Activated CD4-positive, alpha-beta memory T cell treated with anti-CD3 and anti-CD28 coated beads for 36 hours (primary cell): ENCODE measurements at places on chromosomes 12 and 14.

DNA sequence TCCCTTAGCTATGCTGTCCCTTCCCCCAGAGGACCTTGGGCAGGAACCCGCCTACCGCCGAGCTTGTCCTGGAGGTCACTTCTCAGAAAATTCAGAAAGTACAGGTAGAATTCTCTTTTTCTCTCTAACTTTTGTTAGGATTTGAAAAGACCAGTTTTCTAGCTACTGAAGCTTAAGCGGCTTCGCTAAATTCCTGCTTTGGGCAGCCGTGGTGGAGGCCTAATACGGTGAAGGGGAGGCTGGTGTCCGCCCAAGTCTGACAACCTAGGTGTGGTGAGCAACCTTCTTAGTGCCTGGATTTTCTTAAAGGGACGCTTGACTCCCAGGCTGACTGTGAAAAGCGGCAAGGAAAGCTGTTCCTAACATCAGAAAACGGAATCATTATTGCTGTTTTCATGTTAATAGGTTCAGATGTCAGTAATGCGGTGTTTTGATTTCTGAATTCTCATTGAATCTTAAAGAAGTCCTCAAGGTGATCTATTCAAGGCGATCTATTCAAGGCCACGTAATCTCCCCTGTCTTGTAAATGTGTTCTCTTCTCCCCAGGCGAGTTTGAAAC, 835 bp downstream of the FGD4 start:
- DNase-seq, result no peak

DNA sequence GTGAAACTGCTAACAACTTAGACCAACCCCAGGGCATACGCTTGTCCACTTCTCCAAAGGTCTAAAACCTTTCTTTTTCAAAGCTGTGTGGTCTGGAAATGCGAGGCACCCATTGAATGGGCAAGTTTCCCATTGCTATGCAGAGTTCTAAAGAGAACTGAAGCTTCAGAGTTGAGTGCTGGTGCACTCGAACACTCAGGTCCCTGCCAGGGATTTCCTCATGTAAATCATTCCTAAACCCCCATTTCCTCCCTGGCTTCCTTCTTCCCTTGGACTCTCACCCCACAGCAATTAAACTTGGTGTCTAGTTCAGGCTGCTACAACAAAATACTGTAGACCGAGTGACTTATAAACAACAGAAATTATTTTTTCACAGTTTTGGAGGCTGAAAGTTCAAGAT, 2.2 kb upstream of the PXN start:
- no peak for DNase-seq

DNA sequence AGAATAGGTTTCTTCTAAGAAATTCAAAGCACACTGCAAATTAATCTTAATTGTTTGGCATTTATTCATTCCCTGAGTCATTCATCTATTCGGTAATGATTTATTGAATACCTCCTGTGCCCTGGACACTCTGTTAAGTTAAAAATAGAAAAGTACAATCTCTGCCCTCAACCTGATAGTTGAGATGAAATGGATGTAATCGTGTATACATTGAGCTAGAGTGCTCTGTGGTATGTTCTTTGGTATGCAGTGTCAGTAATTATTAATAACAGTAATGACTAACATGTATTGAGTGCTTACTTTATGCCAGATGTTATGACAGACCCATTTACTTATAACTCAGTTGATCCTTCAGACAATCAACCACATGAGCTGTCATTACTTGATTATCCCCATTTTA, 47.6 kb downstream of the UTP20 start:
- no peak for DNase-seq

DNA sequence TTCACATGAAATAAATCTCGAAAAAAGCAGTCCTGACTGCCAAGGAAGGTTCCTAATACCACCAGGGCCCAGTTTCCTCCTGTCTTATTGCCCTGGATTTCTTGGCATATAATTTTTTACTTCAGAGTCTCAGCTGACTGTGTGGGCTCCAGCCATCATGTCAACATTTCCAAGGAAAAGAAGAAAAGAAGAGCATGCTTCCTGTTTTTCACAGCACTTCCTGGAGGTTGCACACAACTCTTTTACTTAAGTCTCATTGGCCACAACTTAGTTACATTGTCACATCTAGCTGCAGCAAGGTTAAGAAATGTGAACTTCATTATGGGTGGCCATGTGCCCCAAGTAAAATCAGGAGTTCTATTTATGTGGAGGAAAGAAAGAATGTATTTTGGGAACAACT, 24.3 kb downstream of the DACT1 start:
- DNase-seq, result no peak

DNA sequence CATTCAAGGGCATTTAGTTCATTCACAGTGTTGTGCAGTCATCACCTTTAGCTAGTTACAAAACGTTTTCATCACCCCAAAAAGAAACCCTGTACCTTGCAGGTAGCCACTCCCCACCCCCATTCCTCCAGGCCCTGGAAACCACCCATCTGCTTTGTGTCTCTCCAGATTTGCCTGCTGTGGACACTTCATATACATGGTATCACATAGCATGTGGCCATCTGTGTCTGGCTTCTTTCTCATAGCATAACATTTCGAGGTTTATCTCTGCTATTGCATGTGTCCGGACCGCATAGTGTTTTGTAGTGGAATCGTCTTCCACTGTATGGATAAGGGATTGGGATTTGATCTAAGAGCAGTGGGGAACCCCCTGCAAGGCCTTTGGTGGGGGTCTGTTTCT, 143.1 kb downstream of the AACS start:
- DNase-seq, result no peak

DNA sequence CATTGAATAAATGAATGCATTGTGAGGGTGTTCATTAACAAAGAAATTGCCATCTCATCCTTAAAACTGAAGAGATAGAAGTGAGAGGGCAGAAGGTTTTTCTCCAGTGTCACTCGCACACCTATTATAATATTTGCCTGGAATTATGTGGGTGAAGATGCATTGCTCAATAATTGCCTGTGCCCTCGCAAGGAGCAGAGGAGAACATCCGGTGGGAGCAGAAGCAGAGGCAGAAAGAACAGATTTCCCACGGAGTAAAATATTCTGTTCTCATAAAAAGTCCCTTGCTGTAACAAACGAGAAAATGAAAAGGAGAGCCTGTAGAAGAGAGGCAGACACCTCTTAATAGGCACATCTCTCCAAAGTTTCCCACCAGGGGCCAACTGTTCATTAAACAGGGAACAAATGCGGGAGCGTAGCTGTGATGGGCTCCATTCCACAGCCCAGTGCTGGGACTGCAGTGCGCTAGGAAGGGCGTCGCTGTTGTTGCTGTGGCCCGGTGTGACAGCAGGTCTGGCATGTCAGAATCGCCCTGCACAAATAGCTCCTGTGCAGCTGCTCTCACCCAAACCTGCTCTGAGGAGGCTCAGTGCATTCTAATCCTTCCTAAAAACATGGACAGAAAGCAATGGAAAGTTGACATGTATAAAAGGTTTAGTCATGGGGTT, 359.8 kb downstream of the APAF1 start:
- no peak for DNase-seq

GRCh38 chr12:128637642-128638606, 185.8 kb downstream of the SLC15A4 start:
- no peak for DNase-seq

- DNase-seq, result no peak
Observed at GRCh38 chr12:120698665-120699064, 11.6 kb upstream of the UNC119B start.

GRCh38 chr12:117279606-117280005, 81.8 kb downstream of the NOS1 start:
- no peak for DNase-seq

GRCh38 chr12:8852119-8852518, 29.7 kb downstream of the A2ML1 start:
- no peak for DNase-seq

DNA sequence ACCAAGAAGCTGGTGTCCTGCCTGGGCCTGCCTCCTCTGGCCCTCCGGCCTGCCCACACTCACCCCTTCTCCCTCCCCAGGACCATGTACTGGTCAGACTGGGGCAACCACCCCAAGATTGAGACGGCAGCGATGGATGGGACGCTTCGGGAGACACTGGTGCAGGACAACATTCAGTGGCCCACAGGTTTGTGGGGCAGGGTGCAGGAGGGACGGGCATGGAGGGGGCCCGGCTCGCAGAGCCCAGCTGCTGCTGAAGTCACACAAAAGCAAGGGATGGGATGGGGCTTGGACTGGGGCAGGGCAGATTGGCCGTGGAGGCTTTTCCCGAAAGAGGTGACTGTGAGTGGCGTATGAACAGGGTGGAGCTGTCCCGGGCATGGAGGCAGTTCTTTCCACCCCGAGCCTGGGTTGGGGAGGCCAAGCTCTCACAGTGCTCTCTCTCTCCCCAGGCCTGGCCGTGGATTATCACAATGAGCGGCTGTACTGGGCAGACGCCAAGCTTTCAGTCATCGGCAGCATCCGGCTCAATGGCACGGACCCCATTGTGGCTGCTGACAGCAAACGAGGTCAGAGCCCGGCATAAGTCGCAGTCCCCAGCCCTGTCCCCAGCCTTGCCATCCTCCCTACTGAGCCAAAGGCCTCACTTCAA, 7.8 kb upstream of the NXPH4 start:
- DNase-seq, result no peak

GRCh38 chr12:121806009-121806545, 2.3 kb downstream of the SETD1B start:
- no peak for DNase-seq

GRCh38 chr12:102197789-102198188, at the start of gene PMCH:
PMCH (minus strand) TSS chr12:102197833; CDS start chr12:102197770, 63 bp downstream.
- no peak for DNase-seq

DNA sequence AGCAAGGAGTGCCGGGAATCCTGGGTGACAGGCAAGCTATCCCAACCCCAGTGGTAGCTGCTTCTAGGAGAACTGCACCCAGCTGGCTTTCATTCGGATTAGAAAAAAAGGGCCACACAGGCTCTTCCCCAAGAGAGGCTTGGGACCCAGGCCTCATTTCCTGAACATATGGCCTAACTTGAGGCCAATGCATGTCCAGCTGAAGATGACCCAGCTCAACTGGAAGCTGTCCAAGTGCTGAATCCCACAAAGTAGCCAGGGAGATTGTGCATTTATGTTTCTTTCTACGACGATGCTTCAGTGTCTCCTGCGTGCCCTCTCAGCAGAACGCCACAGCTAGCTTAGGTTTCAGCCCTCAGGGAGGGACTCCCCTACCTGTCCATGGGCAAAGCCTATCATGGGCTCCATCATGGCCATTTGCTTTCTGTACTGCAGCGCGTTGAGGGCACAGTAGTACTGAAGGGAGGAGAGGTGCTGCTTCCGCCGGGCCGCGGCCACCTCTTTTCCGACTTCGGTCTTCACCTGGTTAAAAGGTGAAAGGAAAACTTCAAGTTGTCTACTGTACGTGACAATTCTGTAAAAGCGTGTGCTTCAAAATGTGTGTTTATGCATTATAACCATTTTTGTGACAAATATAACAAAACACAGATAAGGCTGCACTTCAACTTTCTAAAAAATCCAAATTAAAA, 29.1 kb downstream of the APPL2 start:
- no peak for DNase-seq

DNA sequence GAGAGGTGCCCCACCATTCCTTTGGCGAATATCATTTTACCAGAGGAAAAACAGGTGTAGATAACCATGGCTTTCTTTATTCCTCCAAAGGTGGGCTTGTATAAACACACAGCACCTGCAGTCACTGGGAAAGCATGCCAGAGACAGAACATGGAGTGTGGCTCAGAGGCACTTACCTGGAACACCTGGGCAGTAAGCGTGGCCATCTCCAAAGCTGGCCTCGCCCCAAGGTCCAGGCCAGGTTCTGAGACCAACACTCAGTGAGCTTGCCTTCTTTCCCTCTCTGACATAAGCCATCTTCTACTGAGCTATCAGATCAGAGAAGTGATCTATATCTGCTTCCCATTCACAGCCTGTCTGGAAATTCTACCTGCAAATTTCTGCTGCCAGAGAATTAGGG, 70.5 kb downstream of the NUAK1 start:
- no peak for DNase-seq

- peak; percentile 17 for DNase-seq
Observed at GRCh38 chr12:56034586-56035332, 7.0 kb upstream of the RPS26 start.

DNA sequence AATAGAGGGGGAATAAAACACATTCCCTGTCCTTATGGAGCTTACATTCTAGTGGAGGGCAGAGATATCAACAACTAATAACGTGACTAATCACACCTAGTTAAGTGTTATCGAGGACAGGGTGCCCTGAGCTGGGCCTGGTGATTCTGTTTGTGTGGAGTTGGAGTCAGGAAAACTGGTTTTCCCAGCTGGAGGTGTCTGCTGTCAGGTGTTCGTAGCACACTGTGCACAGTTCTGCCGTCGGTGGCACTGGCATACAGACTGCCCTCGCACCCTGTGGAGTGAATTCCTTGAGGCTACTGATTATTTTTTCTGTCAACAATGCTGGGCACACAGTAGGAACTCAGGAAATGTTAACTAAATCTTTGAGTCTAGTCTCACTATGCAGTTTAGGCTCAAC, 900 bp upstream of the MTERF2 start:
- DNase-seq, result no peak

DNA sequence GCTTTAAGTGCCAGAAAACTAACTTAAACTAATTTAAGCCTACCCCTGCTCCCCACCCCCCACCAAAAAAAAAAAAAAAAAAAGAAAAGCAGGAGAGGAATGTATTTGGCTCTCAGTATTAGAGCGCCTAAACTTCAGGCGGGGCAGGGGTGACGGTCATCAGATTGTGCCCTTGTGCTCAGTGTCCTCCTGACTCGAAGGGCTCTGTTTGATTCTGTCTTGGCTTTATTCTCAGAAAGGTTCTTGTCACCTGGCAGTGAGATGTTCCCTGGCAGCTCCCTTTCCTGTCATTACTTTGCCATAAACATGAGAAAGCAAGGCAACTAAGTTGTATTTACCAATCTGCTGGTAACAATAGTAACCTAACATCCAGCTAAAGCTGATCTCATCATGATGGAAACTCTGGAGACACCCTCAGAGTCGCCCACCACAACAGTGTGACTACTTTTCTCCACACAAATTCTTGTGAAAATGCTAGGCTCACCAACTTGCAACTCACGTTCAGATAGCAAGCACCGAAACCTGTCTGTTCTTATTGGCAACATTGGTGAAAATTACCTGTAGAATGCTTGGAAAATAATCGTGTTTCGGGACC, 39.0 kb upstream of the WNK1 start:
- peak; percentile 61 for DNase-seq

DNA sequence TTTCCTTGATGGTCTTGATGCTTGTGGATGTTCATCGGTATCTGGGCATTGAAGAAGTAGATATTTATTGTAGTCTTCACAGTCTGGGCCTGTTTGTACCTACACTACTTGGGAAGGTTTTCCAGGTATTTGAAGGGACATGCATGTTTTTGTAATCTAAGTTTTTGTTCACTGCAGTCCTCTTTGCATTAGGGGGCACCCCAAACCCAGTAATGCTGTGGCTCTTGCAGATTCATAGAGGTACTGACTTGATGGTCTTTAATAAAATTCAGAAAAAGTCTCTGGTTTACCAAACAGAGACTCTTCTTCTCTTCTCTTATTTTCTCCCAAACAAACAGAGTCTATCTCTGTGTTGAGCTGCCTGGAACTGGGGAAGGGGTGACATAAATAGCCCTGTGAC, 150.9 kb upstream of the SLC16A7 start:
- DNase-seq, result peak; percentile 13

- no peak for DNase-seq
Observed at GRCh38 chr14:33682760-33683159, 268.1 kb downstream of the EGLN3 start.

GRCh38 chr14:64193821-64194220, 100.3 kb downstream of the ESR2 start:
- no peak for DNase-seq
